ENCODE measurements at places on chromosomes 1 and 21. TPM values are rescaled to one million over a fixed set of nuclear protein-coding genes. Genes with fewer than 3 reads are reported as not detected.

GRCh38 chr1:199310708-199311107 is 671.9 kb downstream of the PTPRC start:
- no peak for DNase-seq

GRCh38 chr1:224929335-224930237 is at the start of gene DNAH14:
Gene DNAH14 (plus strand): TSS chr1:224929675. CDS start chr1:224952703, 23,028 bp downstream.
- peak; percentile 14 for DNase-seq

Gene TRABD2B
- total RNA-seq: under 0.01 TPM

DNA sequence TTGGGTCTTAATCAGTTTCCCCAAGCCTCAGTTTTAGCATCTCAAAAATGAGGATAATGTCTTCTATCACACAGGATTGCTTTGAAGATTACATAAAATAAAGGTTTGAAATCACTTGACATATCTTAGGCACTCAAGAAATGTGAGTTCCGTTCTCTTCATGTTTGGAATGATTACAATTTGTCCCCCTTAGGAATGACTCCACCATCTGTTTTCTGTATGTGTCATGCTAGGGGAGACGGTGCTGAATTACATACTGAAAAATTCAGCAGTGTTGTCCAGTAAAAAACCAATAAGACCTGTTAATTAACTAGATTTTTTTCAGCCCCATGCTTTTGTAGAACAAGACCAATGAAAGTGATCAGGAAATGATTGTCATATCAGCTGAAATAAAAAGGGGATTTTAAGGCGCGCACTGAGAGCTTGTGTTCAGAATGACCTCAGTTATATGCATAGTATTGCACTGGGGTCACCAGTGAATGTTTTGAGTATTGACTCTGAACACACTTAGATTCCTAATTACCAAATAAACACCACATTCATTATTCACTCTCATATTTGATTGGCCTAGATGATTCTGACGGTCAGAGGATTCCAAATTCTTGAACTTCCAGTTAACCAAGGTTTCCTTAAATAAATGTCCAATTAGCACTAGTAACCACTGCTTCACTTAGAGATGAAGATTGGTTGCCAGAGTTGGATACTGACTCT is 114.5 kb upstream of the KCNK2 start:
- DNase-seq: no peak

DNA sequence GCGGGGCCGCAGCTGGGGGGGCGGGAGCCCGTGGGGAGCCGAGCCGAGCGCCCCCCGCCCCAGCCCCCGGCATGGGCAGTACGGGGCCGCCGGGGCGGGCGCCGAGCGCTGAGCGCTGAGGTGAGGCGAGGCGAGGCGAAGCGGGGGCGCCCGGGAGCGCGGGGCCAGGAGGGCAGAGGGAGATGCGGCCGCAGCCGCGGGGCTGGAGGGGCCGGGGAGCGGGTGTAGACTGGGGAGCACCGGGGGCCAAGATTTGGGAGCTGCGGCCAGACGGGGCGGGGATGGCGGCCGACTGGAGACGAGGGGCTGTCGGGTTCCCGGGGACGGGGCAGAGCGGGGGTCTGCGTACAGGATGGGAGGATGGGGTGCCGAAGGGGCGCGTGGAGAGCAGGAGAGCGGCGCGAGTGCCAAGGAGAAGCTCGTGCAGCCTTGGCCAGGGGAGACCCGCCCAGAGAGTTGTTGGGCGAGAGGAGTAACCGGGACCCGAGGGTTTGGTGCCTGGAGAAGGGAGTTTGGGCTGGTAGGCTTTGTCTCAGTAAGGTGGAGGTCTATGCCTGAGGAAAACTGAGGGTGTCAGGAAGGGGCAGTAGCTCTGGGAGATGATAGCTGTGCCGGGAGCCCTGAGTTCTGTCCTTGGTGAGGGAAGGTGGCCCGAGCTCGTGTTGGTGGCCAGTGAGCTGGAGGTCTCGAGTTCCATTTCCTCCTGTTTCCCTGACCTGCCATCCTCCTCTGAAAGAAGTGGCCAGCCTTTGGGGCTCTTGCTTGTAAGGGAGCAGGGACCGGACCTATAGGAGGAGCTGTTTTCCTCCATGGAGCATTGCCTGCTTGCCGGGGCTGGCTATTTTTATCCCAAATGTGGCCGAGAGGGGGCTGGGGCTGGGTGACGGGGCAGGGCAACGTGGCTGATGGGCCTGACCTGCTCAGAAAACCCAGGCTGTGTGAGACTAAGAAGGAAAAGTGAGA is 539 bp downstream of the ATP8B2 start:
- DNase-seq: peak; percentile 80

Gene SYT11
- 16.2 TPM for total RNA-seq

Gene CPT2
- total RNA-seq: 10.7 TPM

DNA sequence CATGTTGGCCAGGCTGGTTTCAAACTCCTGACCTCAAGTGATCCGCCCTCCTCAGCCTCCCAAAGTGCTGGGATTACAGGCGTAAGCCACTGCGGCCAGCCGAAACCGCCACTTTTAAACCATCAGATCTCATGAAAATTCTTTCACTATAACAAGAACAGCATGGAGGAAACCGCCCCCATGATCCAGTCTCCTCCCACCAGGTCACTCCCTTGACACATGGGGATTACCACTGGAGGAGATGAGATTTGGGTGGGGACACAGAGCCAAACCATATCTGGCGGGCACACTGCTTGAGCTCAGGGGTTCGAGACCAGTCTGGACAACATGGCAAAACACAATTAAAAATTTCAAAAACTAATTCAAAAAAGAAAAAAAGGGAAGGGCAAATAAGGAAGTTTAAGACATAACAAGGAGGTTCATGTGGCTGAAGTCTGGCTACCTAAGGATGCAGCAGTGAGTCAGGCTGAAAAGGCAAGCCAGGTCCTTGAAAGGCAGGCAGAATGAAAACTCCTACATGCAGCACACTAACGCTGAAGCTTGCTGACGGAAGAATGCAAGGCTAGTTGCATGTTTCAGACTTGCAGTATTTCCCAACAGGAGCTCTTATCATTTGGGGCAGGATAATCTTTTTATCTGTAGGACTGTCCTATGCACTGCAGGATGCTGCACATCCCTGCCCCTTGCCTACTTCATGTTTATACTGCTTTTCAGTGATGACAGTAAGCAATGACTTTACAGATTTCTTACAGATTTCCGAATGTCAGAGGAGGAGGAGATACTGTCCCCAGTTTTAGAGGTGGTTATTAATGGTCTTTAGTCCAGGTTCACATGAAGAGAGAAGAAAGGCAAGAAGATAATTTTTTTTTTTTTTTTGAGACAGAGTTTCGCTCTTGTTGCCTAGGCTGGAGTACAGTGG is 49.3 kb downstream of the FBXO42 start:
- no peak for DNase-seq

DNA sequence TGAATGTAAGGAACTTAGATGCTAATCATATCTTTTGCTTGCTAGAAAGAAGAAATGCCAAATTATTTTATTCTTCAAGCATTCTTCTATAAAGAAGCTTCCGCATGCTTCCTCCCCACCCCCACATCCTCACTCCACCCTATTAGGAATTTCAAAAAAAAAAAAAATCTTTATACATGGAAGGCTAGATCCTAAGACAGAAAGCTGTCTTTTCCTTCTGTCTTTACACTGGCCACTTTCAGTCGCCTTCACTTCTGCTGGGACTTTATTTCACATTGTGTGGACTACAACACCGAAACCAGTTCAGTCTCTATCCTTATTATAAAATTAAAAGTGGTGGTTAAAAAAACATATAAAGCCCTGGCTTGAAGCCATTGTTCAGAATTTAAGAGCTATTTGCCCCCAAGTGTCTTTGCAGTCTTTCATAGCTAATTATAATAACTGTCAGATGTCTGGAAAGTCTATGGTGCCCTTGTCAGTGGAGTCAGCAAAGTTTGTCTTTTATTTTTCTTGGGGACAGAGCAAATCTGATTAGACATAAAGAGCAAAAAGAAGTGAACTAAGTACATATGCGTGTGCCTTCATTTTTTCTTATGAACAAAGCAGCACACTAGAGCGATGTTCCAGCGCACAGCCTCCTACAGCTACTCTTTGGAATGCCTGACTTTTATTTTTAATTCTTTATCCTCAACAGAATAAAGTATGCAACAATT is 297.7 kb downstream of the PTPRC start:
- DNase-seq: no peak

- DNase-seq: no peak
These were observed 14.9 kb upstream of the CD55 start for GRCh38 chr1:207306603-207307002.

DNA sequence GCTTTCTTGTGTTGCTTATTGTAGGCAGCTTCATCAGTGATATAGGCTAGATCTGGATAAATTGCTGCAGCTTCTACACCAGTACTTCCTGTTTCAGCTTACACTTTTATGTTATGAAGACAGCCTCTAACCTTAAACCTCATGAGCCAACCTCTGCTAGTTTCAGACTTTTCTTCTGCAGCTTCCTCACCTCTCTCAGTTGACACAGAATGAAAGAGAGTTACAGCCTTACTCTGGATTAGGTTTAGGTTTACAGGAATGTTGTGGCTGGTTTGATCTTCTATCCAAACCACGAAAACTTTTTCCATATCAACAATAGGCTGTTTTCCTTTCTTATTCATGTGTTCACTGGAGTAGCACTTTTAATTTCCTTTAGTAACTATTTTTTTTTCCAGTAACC is 76.9 kb upstream of the RNPC3 start:
- no peak for DNase-seq

Gene TTC39A
- total RNA-seq: 2.0 TPM

DNA sequence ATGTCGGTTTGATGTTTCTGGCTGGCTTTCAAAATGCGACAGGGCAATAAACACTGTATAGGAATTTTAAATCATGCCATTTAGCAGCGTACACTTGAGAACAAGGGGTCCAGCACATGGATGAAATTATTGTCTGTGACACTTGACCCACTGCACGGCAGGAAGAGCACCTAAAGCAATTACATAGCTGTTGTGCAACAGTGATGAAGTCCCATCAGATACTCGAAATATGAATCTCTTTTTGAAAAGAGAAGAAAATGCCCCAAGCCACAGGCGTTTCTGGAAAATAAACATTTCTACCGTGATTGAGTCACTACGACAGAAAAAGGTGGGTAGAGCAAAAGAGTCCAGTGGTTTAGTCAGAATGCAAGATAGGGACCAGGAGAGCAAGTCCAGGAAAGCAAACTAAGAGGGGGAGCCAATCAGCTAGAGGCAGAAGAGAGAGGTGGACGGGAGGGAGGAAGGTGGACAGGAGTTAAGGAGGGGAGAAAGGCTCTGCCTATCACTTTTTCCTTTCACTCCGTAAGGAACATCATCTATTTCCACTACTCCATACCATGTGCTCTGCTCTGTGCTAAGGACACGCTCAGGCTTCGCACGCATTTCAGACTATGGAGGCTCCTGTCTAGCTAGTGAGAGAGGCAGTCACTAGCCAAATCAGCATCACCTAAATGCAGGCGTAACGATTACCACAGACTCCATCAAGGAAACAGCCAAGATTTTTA is 6.4 kb downstream of the DSCAM start:
- no peak for DNase-seq

Gene GBP5
- 1.6 TPM for total RNA-seq

DNA sequence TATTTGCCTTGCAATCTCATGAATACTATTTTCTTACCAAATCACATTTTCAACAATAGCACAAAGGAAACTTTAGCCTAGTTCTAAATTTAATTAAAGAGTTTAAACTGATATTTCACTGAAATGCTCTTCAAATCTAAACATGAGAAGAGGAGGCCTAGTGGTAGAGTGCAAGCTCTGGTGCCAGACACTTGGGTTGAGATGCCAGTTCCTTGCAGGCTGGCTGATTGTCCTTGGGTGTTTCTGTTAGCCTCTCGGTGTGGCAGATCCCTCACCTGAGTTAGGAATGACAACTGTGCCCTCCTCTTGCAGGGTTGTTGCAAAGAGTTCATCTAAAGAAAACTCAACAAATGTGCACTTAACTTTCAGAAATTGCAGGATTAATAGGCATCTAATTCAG is 12.5 kb downstream of the ZBTB21 start:
- DNase-seq: no peak

DNA sequence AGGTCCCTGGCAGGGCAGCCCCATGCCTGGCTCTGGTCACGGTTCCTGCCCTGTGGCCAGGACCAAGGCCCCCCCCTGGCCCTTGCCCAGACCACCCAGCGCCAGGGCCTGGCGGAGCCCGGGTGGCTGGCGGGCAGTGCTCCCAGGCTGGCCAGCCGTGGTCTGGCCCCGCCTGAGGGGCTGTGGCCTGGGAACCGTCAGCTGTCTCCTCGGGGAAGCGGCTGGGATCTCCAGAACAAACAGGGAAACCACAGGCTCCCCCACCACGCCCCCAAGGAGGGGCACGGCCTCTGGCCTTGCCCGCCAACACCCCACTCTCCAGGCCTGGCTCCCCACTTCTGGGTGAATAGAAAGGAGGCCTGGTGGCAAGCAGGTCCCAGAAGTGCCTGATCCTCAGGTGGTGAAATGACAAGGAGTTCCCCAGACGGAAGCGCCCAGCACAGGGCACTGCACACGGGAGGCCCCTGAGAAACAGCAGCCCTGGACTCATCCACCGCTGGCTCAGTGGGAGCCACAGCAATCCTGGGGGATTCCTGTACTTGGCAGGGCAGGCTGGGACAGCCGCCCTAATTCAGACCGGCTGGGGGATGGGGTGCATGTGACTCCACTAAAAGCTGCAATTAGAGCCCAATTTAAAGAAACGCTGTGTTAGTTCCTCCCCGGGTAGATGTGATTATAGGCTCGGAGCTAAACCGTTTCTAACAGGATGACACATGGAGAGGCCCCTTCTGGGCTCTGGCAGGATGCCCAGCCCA is 78.9 kb downstream of the RAP1GAP start:
- no peak for DNase-seq

GRCh38 chr21:29443411-29444010 is 144.8 kb downstream of the BACH1 start:
- no peak for DNase-seq

DNA sequence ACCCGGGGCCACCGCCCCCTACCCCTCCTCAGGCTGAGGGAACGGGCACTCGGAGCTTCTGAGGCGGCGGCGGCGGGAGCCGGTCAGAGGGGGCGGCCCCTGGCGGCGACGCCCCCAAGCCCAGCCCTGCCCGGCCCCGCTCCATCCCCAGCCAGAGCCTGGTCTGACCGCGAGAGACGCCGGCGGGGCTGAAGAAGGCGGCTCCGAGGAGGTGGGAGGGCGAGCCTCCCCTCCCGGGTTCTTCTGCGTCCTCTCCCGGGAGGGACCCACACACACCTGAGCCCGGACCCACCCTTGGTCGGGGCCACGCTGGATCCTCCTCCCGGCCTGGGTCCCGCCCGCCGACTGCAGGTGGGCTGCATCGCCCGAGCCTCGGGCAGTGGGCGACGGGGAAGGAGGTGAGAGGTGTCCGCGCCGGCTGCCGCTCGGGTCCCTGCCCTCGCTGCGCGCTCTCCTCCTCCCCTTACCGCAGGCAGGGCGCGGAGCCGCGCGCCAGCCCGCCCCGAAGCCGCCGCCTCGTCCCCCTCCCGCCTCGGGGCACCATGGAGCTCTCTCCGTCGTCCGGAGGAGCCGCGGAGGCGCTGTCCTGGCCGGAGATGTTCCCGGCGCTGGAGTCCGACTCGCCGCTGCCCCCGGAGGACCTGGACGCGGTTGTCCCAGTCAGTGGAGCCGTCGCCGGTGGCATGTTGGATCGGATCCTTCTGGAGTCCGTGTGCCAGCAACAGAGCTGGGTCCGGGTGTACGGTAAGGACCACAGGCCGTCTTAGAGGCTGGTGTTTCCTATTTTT is at the start of gene RASAL2:
Gene RASAL2, plus strand, starts transcription at position 154 of the 788 bp plus-strand sequence. Its CDS starts 389 bp downstream, at position 543.
- peak; percentile 60 for DNase-seq

- no peak for DNase-seq
These were observed 16.2 kb downstream of the FOXO6 start for GRCh38 chr1:41377397-41377796.

All from uterus (tissue), 4 donors.